Left lung (tissue), 14 donors: ENCODE measurements at places on chromosomes 5 and 9. TPM values are rescaled to one million over a fixed set of nuclear protein-coding genes. Genes with fewer than 3 reads are reported as not detected.

ADAMTS19 gene
- total RNA-seq = 0.12 TPM

TRIP13 gene
- total RNA-seq = 4.3 TPM

PCDHGA11 gene
- 3.4 TPM for total RNA-seq

- H3K4me1 ChIP-seq = peaks cover 15% of the 10 kb centered on the region
- H3K4me3 ChIP-seq = no peak overlapping the region
- no peaks in the 10 kb centered on the region for H3K27me3 ChIP-seq
- DNase-seq = no peak
These were observed 23.5 kb downstream of the KLF9 start for GRCh38 chr9:70390933-70391341.

- no peak overlapping the region for H3K4me3 ChIP-seq
- H3K4me1 ChIP-seq = no peaks in the 10 kb centered on the region
- DNase-seq = peak; percentile 16
- H3K36me3 ChIP-seq = no peaks in the 10 kb centered on the region
- H3K27ac ChIP-seq = no peak overlapping the region
These were observed 27.1 kb upstream of the MYORG start for GRCh38 chr9:34403554-34404380.

DNA sequence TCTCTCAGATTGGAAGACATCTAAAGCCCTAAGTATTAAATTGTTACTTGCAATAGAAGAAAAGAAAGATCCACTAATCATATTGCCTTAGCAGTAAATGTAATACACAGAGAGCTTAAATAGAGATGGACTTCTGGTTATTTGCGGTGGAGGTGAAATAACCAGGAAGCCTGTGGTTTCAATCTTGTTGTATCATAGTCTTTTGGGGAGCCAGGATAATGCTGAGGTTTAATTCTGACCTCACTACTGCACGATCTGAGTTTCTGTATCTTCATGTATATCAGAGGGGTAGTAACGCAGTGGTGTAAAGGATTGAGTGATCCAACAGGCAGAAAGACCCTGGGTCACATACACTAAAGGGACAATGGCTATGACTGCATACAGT, 71.7 kb downstream of the ANKRD55 start:
- peak overlapping the region; percentile 87 for H3K27ac ChIP-seq
- peaks cover 5% of the 10 kb centered on the region for H3K4me1 ChIP-seq
- no peak overlapping the region for H3K4me3 ChIP-seq
- no peaks in the 10 kb centered on the region for H3K36me3 ChIP-seq
- H3K27me3 ChIP-seq = no peaks in the 10 kb centered on the region

GRCh38 chr5:172490514-172491461, 36.5 kb upstream of the SH3PXD2B start:
- no peak overlapping the region for H3K27ac ChIP-seq
- H3K36me3 ChIP-seq = no peaks in the 10 kb centered on the region
- no peak for DNase-seq
- H3K27me3 ChIP-seq = no peaks in the 10 kb centered on the region

- no peak for DNase-seq
- H3K27ac ChIP-seq = peak overlapping the region; percentile 46
- H3K4me1 ChIP-seq = peaks cover 17% of the 10 kb centered on the region
These were observed 10.6 kb downstream of the C1QTNF2 start for GRCh38 chr5:160359816-160360215.
